ENCODE measurements at places on chromosomes 1 and 21.

- no peak for DNase-seq
Measured at GRCh38 chr1:244302876-244303609, 148.7 kb downstream of the ADSS2 start.

- no peak for DNase-seq
Measured at GRCh38 chr1:207755846-207756693, 4.2 kb downstream of the CD46 start.

- DNase-seq = no peak
Measured at GRCh38 chr1:159879136-159879535, 16.7 kb upstream of the VSIG8 start.

DNA sequence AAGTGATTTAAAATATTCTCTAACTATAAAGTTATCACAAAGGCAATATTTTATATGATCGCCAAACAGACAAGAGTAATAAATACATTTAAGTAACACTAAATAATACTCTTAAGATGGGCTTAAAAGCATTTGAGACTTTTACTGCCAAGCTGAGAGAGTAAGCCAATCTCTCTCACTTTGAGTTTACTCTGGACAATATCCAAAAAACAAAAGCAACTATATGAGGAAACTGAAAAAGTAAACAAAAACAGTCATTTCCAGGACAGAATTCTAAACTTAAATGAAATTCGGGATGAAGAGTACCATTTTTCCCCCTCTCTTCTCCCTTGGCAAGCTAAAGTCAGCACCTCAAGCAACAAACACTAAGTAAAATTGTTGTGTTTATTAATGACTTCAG is 173.2 kb downstream of the COP1 start:
- DNase-seq = no peak
